ENCODE measurements at places on chromosomes 3 and 15. TPM values are rescaled to one million over a fixed set of nuclear protein-coding genes. Genes with fewer than 3 reads are reported as not detected.
A peak's percentile ranks its signal among the peaks of the same experiment; 100 is the strongest.

GRCh38 chr15:29917600-29918597 is 95.6 kb upstream of the TJP1 start:
- peak; percentile 16 for DNase-seq

DNA sequence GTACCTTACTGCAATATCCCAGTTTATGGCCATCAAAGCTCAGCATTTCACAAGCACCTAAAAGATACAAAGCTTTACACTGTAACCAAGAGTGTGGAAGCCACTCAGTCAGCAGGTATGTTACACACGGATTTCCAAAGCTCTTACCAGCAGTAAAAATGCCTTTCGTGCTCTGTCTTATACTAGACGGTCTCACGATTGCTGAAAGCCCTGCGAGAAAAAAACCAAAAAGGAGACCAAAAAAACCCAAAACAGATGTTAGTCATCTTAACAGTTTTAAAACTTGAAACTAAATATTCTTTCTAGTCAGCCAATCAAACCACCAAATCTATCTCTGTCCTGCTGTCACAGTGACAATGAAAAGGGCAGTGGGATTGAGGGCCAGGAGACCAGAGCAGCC is 39.0 kb downstream of the TAMM41 start:
- DNase-seq = no peak

STAC gene
- 1.7 TPM for total RNA-seq

DNA sequence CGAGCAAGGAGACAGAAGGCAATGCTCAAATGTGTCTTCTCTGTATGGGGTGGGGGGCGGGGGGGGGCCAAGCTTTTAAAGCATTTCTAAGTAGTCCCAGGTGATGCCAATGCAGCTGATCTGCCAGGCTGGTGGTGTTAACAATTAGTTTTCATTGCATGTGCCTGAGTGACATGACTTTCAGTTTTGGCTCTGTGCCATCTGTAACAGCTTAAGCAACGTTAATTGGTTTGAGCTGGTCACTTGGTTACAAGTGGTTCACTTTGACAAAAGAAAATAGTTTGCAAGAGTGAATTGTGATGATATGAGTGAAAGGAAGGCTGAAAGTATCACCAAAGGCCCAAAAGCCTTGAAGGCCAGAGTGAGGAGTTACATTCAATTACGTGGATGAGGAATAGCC is 26.4 kb upstream of the LRIG1 start:
- DNase-seq = no peak

DNA sequence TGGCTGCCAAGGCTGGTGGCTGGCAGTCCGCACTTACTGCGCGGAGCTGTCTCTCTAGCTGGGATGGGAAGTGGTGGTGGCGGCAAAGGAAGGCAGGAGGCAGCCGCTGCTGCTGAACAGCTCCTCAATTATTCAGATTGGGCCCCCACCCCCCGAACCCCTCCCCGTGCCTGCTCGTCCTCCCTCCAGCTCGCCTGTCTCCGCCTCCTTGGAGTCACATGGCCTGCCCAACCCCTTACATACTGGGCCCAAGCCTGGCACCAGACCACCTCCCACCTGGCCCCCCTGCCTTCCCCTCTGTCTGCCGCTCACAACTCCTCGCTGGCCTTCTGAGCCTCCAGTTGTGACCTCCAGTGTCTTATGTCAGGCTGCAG is at the start of gene SLC7A14:
Gene SLC7A14 (minus strand): TSS at position 139 of the 374 bp plus-strand sequence. CDS start 59,139 bp downstream, outside the sequence.
- no peak for DNase-seq

PCLAF gene
- 64.4 TPM for total RNA-seq

DNA sequence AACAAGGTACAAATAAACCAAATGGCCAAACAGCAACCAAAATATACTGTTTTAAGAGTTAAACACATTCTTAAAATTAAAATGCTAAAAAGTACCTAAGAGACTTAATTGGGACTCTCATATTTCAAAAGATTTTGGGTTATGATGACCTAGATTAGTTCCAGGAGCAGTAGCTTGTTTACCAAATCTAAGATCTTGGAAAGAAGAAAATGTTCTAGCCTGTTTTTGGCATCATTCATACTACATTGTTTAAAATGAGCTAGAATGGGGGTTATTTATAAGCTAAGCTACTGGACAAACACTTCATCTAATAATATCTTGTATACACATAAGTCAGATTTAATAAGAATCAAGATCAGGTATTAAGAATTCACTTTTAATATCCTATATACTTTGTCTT is 22.8 kb downstream of the ATOSA start:
- no peak for DNase-seq

DNA sequence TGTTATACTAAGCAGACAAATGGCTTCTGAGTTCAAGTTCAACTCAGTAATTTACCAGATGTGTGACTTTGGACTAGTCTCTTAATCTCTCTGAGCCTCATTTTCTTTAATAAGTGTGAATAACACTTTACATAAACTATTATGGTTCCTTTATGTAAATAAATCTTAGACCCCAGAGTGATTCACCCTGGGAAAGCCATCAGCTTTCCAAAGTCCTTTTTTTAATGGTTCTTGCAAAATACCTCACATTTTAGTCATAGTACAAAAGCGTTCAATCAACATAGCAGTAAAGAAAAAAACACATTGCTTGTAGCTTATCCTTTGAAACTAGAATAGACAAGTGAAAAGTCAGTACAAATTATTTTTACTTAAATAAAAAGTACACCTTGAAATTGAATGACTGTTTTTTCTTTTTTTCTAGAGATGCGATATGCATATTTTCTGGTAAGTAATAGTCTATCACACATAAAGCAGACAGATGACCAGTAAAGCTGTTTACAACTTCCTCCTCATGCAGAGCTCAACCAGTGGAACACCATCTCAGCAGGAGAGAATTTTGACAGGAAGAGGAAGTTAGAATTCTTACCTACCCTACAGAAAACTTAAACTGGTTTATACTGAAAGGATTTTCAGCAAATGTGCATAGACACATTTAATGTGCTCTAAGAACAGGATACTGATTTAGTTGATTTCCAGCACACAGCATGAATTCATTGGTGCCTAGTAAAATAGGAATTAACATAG is 123.0 kb upstream of the AGBL1 start:
- no peak for DNase-seq

DNA sequence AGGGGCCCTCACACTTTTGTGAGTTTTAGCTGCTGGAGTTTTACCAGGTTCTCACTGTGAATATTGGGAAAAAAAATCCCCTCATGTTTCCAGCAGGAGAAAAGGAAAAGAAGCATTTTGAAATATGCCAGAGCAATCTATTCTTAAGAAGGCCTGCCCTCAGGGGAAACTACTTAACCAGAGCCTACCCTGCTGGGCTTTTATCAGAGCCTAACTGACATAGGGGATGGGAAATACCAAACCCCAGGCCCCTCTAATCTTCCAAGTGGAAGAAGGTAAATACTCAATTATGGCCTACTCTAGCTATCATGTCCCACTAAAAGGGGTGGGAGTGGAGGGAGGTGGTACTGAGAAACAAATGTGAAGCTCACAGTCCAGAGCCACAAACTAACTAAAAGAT is 68.7 kb upstream of the NMNAT3 start:
- DNase-seq = no peak

DNA sequence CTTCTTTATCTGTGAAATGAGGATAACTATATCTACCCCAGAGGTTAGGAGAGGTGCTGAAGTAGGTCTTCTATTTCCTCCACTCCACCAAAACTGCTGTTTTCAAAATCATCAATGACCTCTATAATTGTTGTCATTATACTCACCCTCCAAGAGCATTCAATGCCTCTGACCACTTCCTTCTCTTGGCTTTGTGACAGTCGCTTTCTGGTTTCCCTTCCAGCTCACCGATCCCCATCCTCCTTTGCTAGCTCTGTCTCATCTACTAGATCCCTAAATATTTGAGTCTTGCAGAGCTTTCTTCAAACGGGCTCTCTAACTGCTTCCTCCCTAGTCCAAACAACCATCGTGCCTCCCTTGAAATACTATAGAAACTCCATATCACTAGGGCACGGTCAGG is 153.5 kb downstream of the RPLP1 start:
- DNase-seq = no peak

GRCh38 chr15:101710806-101711205 is 13.5 kb downstream of the TARS3 start:
- peak; percentile 55 for DNase-seq

DNA sequence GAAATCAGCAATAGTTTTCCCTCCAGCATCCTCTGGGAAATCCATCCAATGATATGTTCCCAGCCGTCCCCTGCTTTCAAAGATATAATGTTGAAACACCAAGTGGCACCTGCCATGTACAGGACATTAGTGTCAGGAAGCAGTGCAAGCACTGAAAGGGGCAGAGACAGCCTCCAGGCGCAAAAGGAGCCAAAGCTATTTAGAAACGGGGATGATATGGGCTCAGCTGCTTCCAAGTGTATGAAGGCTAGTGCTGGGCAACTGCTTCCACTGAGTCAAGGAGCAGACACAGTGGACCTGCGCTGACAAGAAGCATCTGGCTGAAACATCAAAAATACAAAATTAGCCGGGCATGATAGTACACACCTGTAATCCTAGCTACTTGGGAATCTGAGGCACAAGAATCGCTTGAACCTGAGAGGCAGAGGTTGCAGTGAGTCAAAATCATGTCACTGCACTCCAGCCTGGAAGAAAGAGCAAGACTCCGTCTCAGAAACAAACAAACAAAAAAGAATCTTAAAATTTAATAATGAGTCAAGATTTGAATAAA is 119.7 kb downstream of the AQP9 start:
- DNase-seq = no peak

OSBPL10 gene
- total RNA-seq = 57.2 TPM

DNA sequence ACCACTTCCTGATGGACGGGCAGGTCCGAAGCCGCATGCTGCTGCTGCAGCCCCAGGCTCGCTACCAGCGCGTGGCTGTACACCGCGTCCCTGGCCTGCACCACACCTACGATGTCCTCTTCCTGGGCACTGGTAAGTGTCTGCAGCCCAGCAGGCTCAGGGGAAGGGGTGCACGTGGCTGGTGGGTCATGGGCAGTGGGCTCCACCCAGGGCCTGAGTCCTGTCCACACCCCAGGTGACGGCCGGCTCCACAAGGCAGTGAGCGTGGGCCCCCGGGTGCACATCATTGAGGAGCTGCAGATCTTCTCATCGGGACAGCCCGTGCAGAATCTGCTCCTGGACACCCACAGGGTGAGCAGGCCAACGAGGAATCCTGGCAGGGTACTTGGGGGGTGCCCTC is 8.7 kb downstream of the CIB1 start:
- no peak for DNase-seq

- no peak for DNase-seq
Measured at GRCh38 chr3:9316881-9317361, 45.9 kb upstream of the THUMPD3 start.

DNA sequence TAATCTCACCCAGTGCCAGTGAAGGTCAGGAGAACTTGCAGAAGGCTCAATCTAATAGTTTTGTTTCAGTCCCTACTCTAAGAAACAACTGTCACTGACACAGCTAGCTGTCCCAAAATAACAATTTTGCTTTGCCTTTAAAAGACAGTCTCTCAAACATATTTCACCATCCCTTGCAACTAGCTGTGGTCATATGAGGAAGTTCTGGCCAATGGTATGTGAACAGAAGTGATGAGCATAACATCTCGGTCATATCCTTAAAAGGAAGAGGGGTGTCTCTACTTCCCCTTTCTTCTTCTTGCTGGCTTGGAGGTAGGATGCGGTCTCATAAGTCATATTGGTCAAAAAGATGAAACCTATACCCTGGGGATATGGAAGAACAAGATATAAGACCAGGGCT is 198.1 kb downstream of the NEK10 start:
- DNase-seq = no peak

SUCNR1 gene
- not detected for total RNA-seq

GRCh38 chr3:72009851-72010443 is 225.0 kb upstream of the PROK2 start:
- no peak for DNase-seq

DNA sequence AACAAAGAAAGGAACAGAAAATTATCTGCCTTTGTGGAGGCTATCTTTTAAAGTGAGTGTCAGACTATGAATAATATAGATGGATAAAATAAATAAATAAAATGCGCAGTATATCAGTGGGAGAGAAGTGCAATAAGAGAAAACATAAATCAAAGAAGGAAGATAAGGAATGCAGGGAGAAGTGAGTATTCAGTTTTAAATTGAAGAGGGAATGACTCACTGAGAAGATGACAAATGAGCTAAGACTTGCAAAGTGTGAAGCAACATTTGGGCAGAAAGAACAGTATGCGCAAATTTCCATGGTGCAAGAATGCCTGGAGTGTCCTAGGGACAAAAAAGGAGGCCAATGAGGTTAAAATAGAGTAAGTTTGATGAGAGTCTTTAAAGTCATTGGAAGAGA is 1300.1 kb upstream of the ALCAM start:
- DNase-seq = peak; percentile 47

CTXN2 gene
- total RNA-seq = not detected

DNA sequence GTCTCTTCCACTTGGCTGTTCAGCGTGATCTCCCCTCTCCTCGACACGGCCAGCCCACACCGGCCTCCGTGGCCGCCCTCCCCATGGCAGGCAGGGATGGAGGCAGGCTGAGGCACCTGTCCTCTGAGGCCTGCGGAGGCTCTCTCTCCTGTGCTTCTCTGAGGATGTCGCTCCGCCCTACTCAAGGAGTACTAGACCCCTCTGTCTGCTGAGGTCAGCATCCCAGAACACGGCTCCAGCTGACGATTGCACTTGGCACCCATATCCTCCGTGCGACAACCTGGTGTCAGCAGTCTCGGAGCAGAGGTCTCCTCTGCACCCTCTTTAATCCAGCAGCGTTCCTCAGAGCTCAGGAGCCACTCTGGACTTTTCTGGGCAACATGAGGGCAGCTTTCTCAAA is 322.6 kb downstream of the OCA2 start:
- DNase-seq = no peak

DNA sequence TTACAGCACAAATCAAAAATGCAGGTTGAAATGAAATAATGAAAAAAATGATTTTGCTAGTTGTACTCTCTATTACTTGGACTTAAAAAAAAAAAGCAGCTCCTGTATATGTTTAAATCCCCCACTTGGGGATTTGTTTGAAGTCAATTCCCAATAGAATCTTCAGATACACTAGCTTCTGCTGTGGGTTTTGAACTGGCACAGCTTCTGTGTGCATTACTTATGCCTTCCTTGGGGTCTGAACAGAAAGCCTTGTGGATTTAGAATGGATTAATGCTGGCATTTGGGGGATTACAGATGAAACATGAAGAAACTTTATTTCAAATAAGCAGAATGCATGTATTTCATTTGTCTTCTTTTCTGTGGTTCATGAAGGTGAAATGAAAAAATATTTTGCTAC is 513.2 kb upstream of the TBL1XR1 start:
- no peak for DNase-seq

- peak; percentile 97 for DNase-seq
Measured at GRCh38 chr3:194134757-194135515, 1.0 kb upstream of the HES1 start.

- no peak for DNase-seq
Measured at GRCh38 chr15:67023517-67024313, 41.7 kb upstream of the SMAD3 start.

GRCh38 chr3:43699864-43700263 is 9.1 kb downstream of the ABHD5 start:
- DNase-seq = no peak

- DNase-seq = no peak
Measured at GRCh38 chr3:171168086-171168485, 141.6 kb upstream of the SLC2A2 start.

- DNase-seq = peak; percentile 94
Measured at GRCh38 chr3:10189557-10190354, 25.0 kb downstream of the IRAK2 start.

- peak; percentile 95 for DNase-seq
Measured at GRCh38 chr3:189324538-189325138, 152.9 kb downstream of the TPRG1 start.

- DNase-seq = no peak
Measured at GRCh38 chr15:47188758-47189507, 528.4 kb upstream of the SEMA6D start.

GOLGA6L4 gene
- 0.46 TPM for total RNA-seq

CILP gene
- total RNA-seq = not detected

RBMS3 gene
- 11.1 TPM for total RNA-seq
